LHCN-M2 (cell line): ENCODE measurements at places on chromosomes 4 and X. TPM values are rescaled to one million over a fixed set of nuclear protein-coding genes. Genes with fewer than 3 reads are reported as not detected.
A peak's percentile ranks its signal among the peaks of the same experiment; 100 is the strongest.

- DNase-seq = peak; percentile 92
Measured at GRCh38 chr4:139528377-139529005, 27.5 kb downstream of the SETD7 start.

- DNase-seq = no peak
Measured at GRCh38 chr4:88247148-88247547, 37.2 kb downstream of the PPM1K start.

DNA sequence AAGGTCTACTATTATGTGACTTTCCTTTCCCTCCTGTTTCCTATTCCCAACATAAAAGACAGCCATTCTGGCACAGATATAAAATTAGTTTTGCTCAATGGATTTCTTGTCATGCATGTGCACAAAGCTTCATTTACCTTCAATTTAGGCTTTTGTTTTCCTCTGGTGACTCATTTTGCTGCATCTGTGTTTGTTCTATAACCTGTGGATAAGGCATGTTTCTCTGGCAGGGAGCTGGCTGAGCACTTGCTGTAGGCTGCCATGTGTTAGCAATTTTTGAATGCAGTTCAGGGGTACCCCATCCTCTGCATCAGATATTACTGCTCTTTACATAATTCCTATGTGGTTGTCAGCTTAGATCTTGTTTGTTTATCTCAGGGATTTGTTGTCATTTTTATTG is 202.8 kb upstream of the GRID2 start:
- DNase-seq = no peak

GRCh38 chr4:128386761-128387599 is 99.4 kb upstream of the PGRMC2 start:
- DNase-seq = peak; percentile 97

DNA sequence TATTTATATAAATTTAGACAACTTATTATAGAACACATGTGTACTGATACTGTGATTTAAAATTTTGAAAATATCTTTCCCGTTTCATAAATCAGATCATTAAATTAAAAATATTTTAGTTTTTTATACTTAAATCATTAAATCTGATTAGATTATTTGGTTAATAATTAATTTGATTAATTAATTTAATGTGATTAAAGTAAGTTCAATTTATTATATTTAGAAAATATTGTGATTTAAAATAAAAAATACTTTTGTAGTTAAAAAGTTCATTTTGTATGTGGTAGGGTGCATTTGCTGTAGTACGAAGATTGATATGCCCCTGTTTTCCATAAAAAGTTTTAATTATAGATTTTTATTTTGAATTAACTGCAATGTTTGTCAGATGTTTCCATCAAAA is 1323.4 kb downstream of the RAPGEF2 start:
- DNase-seq = no peak

- DNase-seq = no peak
Measured at GRCh38 chr4:3411676-3412075, 30.1 kb upstream of the HGFAC start.

GRCh38 chrX:103399744-103400143 is 23.4 kb downstream of the BEX3 start:
- no peak for DNase-seq

DNA sequence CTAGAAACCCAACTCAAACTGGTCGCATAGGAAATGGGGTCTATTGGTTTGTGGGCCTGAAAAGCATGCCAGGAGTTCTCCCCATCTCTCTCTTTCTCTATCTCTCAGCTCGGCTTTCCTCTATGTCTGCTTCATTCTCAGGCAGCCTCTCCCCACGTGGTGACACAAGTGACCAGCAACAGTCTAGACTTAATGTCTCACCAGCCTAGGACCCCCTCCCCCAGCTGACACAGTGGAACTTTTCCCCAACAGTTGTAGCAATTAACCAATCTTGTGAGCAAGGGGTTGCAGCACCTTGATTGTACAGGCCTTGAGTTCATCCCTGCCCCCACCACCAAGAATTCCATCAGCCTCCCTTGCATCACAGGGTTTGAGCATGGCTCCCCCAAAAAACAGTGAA is 159.8 kb upstream of the KIT start:
- no peak for DNase-seq

OPHN1 gene
- total RNA-seq = 2.8 and 4.5 TPM in 2 replicates

AREG gene
- 75.3 and 95.8 TPM in 2 replicates for total RNA-seq

CXCL11 gene
- 0.40 TPM in 1 of 2 replicates, not detected in the other for total RNA-seq

LUZP4 gene
- total RNA-seq = not detected in 2 replicates

PRR32 gene
- total RNA-seq = not detected in 2 replicates

PLCXD1 gene
- 14.0 and 14.3 TPM in 2 replicates for total RNA-seq

MAGEB10 gene
- total RNA-seq = not detected in 2 replicates
